ENCODE measurements at places on chromosomes 4 and X.

DNA sequence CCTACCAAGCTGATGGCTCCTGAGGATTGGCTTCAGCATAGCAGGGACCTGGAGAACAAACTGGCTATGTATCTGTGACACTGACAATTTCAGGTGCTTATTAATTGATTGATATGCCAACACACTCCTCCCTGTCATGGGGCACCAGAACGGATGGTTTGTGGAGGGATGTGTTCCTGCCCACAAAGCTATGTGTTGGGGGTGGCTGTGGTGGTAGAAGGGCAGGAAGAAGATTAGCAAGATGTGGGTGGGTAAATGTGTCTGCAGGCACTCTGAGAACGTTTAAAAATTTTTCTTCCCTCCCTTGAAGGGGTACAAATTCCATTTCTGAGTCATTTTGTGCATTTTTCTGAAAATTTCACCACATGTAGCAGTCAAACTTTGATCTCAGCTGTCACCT is 55.0 kb upstream of the SCML1 start:
- no peak for DNase-seq

DNA sequence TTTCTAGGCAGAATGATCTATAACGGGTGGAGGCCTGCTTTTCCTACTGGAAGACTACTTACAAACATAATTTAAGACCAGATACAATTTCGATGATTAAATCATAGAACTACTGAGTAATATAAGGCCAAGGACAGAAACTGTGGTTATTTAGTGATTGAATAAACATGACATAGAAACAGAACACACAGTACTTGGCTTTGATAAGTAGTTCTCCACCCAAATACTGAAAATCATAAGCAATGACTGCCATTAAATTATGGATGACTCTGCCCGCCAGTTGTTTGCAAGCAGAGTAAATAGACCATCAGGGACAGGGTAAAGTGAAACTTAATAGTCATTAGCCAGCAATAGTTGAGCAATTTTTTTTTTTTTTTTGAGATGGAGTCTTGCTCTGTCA is 17.2 kb upstream of the SMIM14 start:
- no peak for DNase-seq

DNA sequence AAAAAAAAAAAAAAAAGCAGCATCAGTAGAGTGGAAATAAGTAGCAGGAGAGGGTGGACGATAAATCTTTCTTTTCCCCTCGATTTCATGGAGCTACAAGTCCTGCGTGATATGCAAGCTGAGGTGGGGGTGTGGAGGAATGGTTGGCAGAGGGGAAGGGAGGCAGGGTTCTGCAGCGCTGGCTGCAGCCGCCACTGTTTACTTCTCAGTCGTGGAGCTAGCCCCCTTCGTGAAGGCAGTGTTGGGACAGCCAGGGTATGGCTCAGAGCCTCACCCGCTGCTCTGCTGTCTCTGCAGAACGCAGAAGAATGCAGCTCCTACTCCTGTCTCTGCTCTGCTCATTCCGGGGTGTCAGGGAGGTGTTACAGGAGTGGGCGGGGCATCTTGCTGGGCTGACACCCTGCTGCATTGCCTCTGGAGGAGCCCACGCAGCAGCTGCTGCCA is 140.6 kb downstream of the GPM6A start:
- no peak for DNase-seq

DNA sequence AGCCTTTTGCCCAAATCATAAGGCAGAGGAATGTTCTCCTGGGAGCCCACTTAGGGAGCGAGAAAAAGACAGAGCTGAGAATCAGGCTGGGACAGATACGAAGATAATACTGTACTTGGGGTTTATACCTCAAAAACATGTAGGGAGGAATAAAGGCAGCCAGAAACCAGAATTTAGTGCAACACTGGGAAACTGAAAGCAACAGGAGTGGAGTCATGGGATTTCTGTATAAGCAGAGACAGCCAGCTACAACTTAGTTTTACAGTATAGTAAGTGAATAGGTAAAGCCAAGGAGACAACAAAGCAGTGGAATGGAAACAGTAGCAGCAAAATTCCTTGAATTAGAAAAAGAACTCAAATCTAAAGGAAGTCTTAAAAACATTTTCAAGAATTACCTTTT is 413.2 kb downstream of the FAT4 start:
- no peak for DNase-seq

DNA sequence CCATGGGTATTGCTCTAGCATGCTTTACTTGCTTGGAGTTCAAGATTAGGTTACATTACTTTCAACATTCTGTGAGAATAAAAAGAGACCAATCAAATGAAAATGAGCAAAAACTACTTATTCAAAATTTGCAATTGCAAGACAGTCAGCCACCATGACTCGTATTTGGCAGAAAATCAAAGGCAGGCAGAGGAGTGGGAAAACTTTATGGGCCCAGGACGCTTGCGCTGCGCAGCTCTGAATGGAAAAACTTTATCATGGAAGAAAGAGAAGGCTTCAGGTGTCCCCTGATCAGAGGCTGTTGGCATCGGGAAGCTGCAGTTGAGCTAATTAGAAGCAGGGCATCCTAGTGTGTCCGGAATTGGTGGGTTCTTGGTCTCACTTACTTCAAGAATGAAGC is 250.6 kb downstream of the USP46 start:
- DNase-seq, result no peak

GRCh38 chrX:153925739-153926551 is at the start of gene ARHGAP4:
Gene ARHGAP4 (minus strand): TSS chrX:153926264. CDS start chrX:153926202, 62 bp downstream.
- no peak for DNase-seq

DNA sequence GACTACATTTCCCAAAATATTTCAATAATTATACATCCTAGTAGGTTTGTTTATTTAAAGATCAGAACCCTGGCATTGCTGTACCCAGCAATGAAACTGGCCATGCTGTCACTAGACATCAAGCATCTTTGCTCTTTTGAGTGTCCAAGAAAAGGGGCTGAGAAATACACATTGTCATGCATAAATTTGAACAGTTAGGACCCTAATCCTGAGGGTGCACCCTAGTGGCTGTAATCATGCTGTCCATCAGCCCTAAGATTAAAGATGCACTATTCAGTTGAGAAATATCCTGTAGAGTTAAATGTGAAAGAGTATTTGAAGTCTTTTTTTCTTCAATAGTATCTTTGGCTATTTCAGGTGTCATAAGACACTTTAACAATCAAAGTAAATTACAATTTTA is 108.8 kb downstream of the NFKB1 start:
- no peak for DNase-seq

DNA sequence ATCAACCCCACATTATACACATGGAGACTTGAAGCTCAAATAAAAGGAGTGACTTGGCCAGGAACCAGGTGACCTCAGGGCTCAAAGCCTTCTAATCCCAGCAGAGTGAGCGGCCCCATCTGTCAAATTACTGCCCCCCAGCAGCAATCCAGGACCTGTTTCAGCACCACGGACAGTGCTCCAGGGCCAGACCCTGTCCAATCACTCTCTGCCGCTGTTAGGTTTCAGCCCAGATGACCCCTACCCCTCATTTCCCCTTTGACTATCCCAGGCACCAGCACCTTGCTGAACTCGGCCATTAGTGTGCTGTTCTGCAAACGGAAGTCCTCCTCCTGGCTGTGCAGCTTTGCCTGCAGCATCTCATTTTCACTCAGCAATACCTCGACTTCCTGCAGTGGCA is 5.1 kb downstream of the GRIPAP1 start:
- no peak for DNase-seq

GRCh38 chr4:84965553-84966381 is 723 bp downstream of the WDFY3 start:
- DNase-seq, result no peak

Data from astrocyte of the cerebellum (primary cell).